Prostate gland (tissue), 2 donors: ENCODE measurements at places on chromosomes 2 and 18. TPM values are rescaled to one million over a fixed set of nuclear protein-coding genes. Genes with fewer than 3 reads are reported as not detected.

VIT gene
- total RNA-seq: 2.0 TPM

MATN3 gene
- total RNA-seq: 1.2 TPM

SH3BP4 gene
- 86.7 TPM for total RNA-seq

UGT1A8 gene
- total RNA-seq: not detected

WDSUB1 gene
- total RNA-seq: 10.4 TPM

DNA sequence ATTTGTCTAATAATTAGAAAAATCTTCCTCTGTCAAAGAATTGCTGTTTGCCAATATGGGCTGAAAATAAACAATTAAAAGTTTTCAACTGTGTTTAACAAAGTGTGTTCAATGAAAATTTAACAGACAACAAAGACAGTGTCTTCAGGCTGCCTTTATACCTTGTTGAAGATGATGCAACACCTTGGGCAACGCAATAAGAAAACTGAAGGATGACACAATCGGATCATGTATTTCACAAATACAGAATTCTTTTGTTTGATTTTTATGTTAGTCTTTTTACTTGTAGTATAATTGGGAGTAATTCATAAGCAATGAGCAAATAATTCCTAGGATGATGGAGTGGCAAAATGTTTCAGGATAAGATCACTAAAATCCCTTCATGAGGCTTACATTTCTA, 27.8 kb downstream of the CHN1 start:
- H3K4me3 ChIP-seq: no peak overlapping the region
- H3K36me3 ChIP-seq: no peaks in the 10 kb centered on the region
- no peak for DNase-seq
- no peaks in the 10 kb centered on the region for H3K4me1 ChIP-seq

DNA sequence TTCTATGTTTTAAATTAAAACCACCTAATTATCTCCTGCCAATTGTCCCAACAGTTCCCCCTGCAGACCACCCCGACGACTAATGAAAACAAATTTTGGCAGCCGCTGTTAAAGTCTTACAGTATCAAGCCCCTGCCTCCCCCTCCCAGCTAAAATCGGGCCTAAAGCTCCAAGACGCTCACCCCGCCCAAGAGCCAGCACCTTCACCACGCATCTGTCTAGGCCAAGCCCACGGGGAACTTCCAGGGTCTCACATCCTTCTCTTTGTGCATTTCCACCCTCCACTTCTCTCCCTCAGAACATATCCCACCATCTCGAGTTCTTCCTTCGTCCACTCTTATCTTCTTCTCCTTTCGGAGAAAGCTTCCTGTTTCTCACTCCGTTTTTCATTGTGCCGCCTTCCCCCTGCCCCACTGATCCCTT, 445 bp downstream of the PRPF40A start:
- no peaks in the 10 kb centered on the region for H3K4me1 ChIP-seq
- H3K4me3 ChIP-seq: peak overlapping the region; percentile 87

DNA sequence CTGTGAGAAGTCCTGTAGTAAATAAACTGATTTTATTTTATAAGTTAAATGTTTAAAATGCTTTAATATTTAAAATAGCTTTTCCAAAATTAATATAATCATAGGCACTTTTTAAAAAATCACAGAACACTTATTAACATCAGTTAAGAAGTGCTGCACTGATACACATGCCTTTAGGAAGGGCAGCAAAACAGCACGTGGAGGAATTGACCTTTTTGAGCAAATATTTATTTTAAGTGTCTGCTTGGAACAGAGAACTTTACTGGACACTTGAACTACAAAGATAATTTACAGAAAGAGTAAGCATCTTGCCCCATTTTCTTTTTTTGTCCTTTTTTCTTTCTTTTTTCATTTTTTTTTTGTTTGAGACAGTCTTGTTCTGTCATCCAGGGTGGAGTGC, 87.7 kb upstream of the NARS1 start:
- H3K4me1 ChIP-seq: peaks cover 3% of the 10 kb centered on the region
- no peak for DNase-seq
- no peak overlapping the region for H3K4me3 ChIP-seq
- peak overlapping the region; percentile 77 for H3K27ac ChIP-seq

- no peak overlapping the region for H3K27ac ChIP-seq
- no peak for DNase-seq
- H3K27me3 ChIP-seq: no peaks in the 10 kb centered on the region
Measured at GRCh38 chr2:171630812-171631626, 56.2 kb upstream of the DYNC1I2 start.

- H3K4me3 ChIP-seq: no peak overlapping the region
- H3K36me3 ChIP-seq: no peaks in the 10 kb centered on the region
- no peaks in the 10 kb centered on the region for H3K27me3 ChIP-seq
- no peaks in the 10 kb centered on the region for H3K4me1 ChIP-seq
- DNase-seq: no peak
- no peak overlapping the region for H3K27ac ChIP-seq
Measured at GRCh38 chr18:65632236-65632635, 118.6 kb upstream of the CDH7 start.

DNA sequence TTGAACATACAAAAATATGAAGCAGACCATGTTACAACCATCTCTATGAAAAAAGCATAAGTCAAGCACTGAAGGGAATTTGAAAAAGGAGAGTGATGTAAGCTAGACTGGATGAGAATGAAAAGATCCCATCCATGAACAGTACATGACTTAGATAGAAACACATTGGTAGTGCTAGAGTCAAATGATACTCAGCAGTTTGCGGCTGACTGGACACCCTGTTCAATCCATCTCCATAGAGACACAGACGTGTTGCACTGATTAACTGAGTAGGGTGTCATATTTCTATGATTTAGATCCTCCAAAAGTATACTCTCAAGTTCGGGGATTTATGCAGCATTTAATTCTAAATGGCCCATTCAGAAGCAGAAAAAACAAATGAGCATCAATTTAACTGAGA, 674.3 kb upstream of the NRXN1 start:
- H3K27me3 ChIP-seq: no peaks in the 10 kb centered on the region
- no peak for DNase-seq
- no peak overlapping the region for H3K27ac ChIP-seq
- no peaks in the 10 kb centered on the region for H3K36me3 ChIP-seq

- H3K4me3 ChIP-seq: peak within 1 kb of the TSS; percentile 75
- DNase-seq: peak; percentile 94
- no peaks in the 10 kb centered on the region for H3K36me3 ChIP-seq
- H3K27ac ChIP-seq: peak within 1 kb of the TSS; percentile 92
- H3K4me1 ChIP-seq: no peaks in the 10 kb centered on the region
- H3K27me3 ChIP-seq: no peaks in the 10 kb centered on the region
Measured at GRCh38 chr2:138501425-138502254, at the start of gene SPOPL. SPOPL (plus strand) TSS chr2:138501770; CDS start chr2:138550217, 48,447 bp downstream.

GRCh38 chr2:14614017-14614416, 18.5 kb upstream of the LRATD1 start:
- no peak overlapping the region for H3K27ac ChIP-seq
- no peaks in the 10 kb centered on the region for H3K4me1 ChIP-seq
- H3K4me3 ChIP-seq: no peak overlapping the region
- no peaks in the 10 kb centered on the region for H3K27me3 ChIP-seq
- DNase-seq: no peak

GRCh38 chr2:147603447-147603846, 241.4 kb upstream of the ACVR2A start:
- H3K27me3 ChIP-seq: no peaks in the 10 kb centered on the region
- no peak for DNase-seq
- no peaks in the 10 kb centered on the region for H3K4me1 ChIP-seq
- H3K36me3 ChIP-seq: no peaks in the 10 kb centered on the region

DNA sequence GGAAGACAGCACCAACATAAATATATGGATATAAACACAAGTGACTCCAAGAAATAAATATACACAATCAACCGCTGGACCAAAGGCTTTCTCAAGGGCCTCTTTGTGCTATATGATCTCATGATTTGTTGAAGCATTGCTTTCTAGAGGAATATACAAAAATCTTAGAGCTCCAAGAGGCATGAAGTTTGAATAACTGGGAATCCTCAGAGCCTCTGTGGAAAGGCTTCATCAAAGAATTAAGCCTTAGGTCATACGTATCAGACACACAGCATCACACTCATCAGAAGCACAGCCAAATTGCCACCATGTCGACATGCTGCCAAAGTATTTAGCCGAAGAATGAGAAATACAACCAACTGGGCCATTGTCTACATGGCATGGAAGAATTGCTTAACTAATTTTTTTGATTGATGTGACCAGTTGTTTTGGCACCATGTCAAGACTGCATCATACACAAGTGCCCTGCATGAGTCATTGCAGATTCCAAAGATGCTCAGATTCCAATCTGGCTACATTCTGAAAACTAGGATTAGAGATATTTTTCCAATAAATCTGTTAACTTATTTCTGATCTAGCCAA, 860.6 kb upstream of the ZEB2 start:
- no peaks in the 10 kb centered on the region for H3K4me1 ChIP-seq
- H3K27ac ChIP-seq: no peak overlapping the region
- no peaks in the 10 kb centered on the region for H3K27me3 ChIP-seq
- H3K36me3 ChIP-seq: no peaks in the 10 kb centered on the region

DNA sequence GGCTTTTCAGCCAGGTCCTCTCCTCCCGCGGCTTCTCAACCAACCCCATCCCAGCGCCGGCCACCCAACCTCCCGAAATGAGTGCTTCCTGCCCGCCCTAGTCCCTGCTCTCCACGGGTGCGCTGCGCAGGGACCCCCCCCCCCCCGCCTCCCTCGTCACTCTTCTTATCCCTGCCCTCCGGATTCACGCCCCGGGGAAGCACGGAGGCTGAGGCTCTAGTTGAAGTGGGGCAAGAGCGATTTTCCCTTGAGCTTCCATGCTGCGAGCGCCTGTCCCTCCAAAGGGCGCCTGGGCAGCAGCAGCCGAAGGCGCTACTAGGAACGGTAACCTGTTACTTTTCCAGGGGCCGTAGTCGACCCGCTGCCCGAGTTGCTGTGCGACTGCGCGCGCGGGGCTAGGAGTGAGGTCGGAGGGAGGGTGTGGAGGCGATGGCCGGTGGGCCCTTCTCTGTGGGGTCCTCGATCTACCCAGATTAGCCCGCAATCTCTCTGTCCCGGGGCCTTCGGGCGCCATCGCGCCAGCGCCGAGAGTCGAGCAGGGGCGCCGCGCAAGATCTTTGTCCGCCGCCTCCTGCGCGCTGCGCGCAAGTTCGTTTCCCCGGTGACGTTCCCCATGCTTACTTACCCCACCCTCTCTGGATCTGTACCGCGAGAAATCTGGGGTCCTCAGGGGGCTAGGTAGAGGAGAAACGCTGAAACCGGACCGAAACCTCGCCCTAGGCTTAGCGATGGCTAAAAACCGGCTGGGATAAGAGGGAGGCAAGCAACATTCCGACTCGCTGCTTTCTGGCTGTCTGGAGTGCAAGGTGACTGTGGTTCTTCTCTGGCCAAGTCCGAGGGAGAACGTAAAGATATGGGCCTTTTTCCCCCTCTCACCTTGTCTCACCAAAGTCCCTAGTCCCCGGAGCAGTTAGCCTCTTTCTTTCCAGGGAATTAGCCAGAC, 677 bp downstream of the GAD1 start:
- peaks cover 50% of the 10 kb centered on the region for H3K27me3 ChIP-seq
- peak overlapping the region; percentile 36 for H3K4me3 ChIP-seq
- H3K36me3 ChIP-seq: no peaks in the 10 kb centered on the region
- DNase-seq: no peak
- H3K4me1 ChIP-seq: peaks cover 28% of the 10 kb centered on the region

DNA sequence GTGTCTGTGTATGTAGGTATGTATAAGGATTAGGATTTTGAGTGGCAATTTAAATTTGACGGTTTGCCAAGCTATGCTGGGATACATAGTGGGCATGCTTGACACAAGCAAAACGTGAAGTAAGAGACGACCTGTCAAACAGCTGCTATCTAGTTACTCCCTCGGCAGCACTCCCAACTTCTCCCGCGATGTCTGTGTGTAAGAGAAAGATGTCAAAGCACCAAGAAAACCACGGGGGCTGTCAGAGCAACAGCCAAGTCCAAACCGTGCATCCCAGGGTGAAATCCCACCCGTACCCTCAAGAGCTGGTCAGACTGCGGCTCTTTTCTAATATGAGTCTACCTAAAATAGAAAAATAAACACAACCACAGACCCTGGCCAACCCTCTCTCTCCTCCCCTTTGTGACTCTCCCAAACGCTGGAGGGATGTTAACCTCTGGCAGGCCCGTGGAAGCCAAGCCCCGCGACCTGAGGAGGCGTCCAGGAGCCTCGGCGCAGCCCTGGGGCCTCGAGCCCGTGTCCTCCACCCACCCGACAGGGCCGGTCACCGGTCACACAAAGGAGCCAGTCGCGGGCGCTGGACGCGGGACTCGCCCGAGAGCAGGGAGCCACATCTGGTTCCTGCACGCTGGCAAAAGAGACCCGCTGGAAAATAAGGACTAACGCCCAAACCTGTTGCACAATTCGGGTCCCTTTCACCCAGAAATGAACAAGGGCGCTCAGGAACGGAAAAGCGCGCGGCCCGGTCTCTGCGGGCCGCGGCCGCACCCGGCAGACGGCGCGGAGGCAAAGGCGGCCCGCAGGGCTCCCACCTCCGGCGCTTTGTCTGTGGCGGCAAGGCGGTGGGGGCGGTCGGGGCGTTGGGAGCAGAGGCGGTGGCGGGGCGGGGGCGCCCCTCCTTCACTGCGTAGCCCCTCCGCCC, 925 bp downstream of the SESTD1 start:
- no peaks in the 10 kb centered on the region for H3K27me3 ChIP-seq
- no peak for DNase-seq
- no peaks in the 10 kb centered on the region for H3K36me3 ChIP-seq
- H3K4me3 ChIP-seq: peak overlapping the region; percentile 86
- no peaks in the 10 kb centered on the region for H3K4me1 ChIP-seq
- peak overlapping the region; percentile 70 for H3K27ac ChIP-seq

GRCh38 chr2:207939342-207940108, 85.8 kb downstream of the PLEKHM3 start:
- H3K4me1 ChIP-seq: peaks cover under 1% of the 10 kb centered on the region
- H3K4me3 ChIP-seq: no peak overlapping the region
- H3K27ac ChIP-seq: no peak overlapping the region
- no peaks in the 10 kb centered on the region for H3K36me3 ChIP-seq
- no peak for DNase-seq

GRCh38 chr2:210562091-210562490, 5.7 kb downstream of the CPS1 start:
- H3K4me1 ChIP-seq: no peaks in the 10 kb centered on the region
- H3K36me3 ChIP-seq: no peaks in the 10 kb centered on the region
- no peak for DNase-seq
- H3K27me3 ChIP-seq: no peaks in the 10 kb centered on the region
